Skin of body (tissue), 3 donors: ENCODE measurements at places on chromosomes 5 and 9. TPM values are rescaled to one million over a fixed set of nuclear protein-coding genes. Genes with fewer than 3 reads are reported as not detected.

- DNase-seq, result no peak
Measured at GRCh38 chr5:109041317-109041716, 293.6 kb downstream of the FER start.

DNA sequence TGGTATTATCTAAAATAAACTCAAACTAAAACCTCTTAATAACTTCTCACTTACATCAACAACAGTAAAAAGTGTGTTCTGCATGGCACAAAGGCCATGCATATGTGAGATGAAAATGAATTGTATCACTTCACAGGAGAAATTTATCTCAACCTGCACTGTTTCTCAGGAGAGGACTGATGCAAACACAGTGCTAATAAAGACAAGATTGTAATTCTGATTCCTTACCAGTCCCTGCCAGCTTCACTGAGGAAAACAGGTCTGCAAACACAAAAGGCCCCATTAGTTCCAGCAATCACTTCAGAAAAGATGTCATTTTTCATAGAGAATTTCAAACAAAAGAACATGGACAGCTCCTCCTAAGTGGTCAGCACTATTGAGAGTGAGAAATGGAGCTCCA, 117.3 kb upstream of the PDE4D start:
- no peak for DNase-seq

GRCh38 chr5:7495131-7495517, 99.2 kb downstream of the ADCY2 start:
- DNase-seq, result no peak

DNA sequence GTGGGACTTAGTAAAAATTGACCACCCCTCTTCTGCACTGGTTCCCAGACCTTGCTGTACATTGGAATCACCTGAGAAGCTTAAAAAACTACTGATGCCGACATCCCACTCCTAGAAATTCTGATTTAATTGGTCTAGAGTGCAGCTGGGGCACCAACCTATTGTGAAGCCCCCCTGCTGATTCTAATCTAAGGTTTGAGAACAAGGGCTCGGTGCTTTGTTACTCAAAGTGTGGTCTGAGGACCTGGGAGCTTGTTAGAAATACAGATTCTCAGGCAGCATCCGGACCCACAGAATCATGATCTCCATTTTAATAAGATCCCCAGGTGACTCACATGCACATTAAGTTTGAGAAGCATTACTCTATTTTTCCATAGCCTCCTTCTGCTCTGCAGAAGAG, 57.8 kb upstream of the LPAR1 start:
- DNase-seq, result no peak

GRCh38 chr5:97417986-97418385, 234.9 kb upstream of the RIOK2 start:
- DNase-seq, result no peak

DNA sequence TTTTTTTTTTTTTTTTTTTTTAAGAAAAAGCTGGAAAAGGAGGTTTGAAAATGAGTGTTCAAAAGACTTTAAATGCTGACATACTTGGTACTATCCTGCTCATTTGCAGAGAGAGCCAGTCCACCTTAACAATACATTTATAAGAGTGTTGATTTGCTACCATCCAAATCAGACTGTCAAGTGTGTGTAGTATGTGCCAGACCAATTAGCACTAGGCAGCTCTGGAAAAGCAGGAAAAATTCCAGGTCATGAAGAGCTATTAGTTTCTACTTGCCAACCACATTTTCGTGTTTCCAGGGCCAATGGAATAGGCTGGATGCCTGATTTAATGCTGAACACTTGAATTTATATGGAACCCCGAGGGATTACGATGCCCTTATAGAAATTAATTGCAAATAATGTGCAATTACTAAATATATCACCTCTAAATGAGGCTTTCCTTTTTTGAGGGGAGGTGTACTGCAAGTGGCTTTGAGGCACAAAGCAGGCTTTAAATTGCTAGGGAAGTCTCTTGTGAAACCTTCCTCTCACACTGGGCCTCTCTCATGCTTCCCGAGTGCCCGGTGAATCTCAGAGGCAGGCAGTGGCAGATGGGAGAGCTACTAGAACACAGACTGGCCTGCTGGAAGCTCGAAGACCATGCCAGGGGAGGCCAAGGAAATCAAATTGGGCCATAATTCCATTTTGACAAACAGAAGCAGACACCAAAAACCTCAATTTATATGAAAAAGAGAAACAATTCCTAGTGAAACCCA, 178.7 kb downstream of the PPP2R2B start:
- DNase-seq, result no peak

- no peak for DNase-seq
Measured at GRCh38 chr5:126477294-126478117, 54.3 kb downstream of the GRAMD2B start.

GRCh38 chr9:73451003-73451402, 299.3 kb downstream of the ANXA1 start:
- no peak for DNase-seq

DNA sequence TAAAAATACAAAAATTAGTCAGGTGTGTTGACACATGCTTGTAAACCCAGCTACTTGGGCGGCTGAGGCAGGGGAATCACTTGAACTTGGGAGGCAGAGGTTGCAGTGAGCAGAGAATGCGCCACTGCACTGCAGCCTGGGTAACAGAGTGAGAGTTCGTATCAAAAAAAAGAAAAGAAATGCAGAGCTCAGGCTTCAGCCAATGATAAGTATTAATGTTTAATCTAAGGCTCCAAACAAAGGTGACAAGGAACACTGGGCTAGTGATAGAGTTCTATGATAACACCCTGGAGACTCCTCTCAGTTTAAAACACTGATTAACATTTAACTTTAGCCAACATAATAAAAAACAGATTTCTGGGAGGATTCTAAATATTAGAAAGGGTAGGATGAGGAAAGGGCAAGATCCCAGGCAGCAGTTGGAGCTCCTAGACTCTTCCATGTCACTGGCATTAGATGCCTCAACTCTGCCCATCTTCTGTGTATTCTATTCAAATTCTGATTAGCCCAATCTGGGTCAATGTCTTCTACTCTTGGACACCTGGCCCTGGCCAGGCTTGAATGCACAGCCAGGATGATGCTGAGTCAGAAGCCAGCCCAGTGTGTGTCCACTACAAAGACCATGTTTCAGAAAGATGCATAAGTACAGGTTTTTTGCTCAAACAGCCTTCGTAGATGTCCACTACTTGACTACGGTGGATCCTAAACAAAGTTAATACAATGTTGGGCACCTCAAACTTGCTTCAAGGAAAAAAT, 91.0 kb upstream of the FAM169A start:
- no peak for DNase-seq

GRCh38 chr9:92140074-92140753, 25.0 kb upstream of the SPTLC1 start:
- peak; percentile 20 for DNase-seq

DNA sequence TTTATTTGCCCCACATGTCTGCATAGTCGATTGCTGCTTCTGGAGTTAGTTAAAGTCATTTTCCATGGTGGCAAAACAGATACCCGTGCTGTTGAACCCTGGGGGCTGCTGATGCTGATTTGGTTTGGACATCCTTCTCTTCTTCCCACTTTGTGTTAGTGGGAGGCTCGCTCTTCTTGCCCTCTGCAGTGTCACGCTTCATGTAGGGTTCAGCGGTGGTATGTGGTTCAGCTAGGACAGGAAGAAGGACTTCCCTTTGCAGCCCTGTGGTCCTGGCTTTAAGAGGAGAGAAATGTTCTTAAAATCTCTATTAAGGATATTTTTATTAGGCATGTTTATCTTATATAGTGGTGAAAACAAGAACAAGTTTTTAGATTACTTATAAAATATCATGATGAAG, 36.2 kb downstream of the SLC36A1 start:
- no peak for DNase-seq

- DNase-seq, result no peak
Measured at GRCh38 chr9:86945728-86946200, 1.5 kb downstream of the GAS1 start.

GRCh38 chr5:156914371-156914737, 48.7 kb downstream of the TIMD4 start:
- no peak for DNase-seq

- no peak for DNase-seq
Measured at GRCh38 chr5:177412603-177413233, 3.4 kb upstream of the F12 start.

Gene CEP78
- 22.7 TPM for total RNA-seq

Gene ELOVL7
- 12.9 TPM for total RNA-seq

Gene ZBED3
- 2.6 TPM for total RNA-seq

Gene RNF180
- 4.6 TPM for total RNA-seq

Gene PCDHB13
- total RNA-seq, result 2.9 TPM
